GM18507 (cell line): ENCODE measurements at places on chromosomes 12 and 14.

DNA sequence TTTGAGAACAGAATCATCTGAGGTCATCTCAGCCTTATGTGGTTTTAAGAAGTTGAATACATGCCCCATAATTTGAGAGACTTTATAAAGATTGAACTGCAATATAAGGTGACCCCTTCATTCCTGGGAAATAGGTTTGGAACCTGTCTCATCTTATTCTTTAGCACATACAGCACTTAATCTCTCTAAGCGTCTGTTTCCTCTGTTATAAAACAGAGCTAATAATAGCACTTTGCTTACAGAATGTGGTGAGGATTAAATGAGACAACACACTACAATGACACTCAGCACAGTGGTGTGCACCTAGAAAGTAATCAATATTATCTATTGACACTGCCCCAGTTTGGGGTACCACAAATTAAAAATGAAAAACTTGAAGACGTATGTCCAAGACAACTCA, 102.1 kb downstream of the DUSP6 start:
- no peak for DNase-seq

DNA sequence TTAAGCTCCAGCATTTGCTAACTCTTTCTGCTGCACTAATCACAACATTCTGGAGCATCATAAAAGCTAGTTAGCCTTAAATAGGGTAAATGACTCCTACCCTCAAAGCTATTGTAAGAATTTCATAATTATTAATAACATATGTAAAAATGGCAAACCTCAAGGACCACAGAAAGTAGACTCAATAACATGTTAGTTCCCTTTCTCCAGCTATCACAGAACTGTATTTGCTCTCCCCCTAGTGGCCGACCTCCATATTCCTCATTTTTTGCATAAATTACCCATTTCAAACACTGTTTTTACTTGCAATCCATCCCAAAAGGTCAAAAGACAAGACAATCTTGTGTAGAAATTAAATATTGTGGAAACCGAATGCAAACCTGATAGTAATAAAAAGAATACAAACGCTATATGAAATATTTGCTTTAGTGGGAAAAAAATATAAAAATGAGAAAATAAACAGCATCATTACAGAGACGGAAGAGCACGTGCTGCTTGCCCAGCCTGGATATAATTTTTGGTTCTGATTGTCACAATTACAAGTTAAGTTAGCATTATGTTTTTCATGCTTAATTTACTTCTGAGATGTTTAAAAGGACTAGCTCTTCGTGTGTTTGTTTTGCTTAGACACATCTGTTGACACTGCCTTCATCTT, 97.9 kb downstream of the RERGL start:
- DNase-seq = peak; percentile 0

DNA sequence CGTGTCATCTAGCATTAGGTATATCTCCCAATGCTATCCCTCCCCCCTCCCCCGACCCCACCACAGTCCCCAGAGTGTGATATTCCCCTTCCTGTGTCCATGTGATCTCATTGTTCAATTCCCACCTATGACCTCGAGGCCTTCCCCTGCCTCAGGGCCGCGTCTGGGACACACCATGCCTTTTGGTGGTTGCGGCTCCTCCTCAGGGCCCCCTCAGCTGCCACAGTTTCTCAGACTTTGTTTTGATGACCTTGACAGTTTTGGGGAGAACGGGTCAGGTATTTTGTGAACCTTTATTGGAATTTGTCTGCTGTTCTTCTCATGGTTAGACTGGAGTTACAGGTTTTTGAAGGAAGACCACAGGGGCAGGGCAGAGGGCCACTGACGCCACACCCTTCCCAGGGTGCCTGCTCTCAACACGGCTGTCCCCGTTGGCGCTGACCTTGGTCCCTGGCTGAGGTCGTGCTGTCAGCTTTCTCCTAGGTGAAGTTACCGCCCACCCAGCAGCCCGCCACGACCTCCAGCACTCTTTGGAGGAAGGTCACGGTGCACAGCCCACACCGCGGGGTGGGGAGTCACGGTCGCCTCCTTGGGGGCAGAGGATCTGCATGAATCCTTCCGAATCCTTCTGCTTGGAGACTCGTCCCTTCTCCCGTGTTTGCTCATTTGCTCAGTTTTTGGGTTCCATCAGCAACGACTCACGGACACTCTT, 130.5 kb downstream of the KIF26A start:
- DNase-seq = no peak

DNA sequence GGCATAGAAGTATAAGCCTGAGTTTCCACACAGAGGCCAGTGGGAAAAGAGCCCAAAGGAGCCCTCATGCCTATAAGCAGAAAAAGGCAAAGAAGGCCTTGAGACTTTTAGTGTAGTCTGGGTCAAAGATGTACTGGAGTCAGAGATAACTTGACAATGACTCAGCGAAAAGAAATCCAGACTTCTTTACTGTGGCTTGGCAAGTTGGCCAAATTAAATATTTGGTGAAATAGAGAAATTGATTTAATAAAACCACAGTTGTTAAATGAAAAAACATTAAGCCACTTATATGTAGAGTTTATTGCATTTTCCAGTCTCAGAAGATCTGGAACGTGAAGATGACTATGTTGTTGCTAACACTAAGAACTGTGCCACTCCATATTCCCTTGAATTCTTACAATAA, 105.1 kb downstream of the TMTC3 start:
- DNase-seq = no peak

DNA sequence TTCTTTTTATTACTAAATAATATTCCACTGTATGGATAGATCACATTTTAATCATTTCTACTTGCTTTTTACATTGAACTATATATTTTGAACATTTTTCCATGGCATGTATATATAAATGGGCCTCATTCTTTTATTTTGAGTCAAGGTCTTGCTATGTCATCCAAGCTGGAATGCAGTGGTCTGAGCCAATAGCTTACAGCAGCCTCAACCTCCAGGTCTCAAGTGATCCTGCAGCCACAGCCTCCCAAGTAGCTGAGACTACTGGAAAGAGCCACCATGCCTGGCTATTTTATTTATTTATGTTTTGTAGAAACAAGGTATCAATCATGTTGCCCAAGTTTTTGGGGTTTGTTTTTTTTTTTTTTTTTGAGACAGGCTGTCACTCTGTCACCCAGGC, 7.6 kb downstream of the FCF1 start:
- DNase-seq = no peak

- DNase-seq = no peak
Observed at GRCh38 chr14:57712102-57712501, 153.8 kb downstream of the SLC35F4 start.

DNA sequence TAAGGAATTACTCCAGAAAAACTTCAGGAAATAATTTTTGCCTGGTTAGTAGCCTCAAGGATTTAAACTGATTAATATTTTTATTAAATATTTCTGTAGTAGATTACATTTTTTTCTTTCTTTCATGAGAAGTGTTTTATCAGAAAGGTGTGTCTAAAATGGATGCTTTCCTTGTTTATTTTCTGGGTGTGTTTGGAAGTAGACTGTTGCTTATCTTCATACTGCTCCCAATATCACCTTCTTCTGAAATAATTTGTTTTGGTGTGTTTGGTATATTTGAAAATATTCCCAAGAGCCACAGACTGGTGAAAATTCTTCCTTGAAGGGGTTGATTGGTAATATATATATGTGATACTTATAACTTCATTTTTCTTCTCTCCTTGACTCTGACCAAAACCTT, 10.1 kb upstream of the REP15 start:
- DNase-seq = no peak

- peak; percentile 36 for DNase-seq
Observed at GRCh38 chr12:118055144-118055557, 5.8 kb downstream of the WSB2 start.
